RKO (cell line): ENCODE measurements at places on chromosomes 3 and 15.

GRCh38 chr3:136194409-136195257, 1.5 kb downstream of the MSL2 start:
- DNase-seq, result peak; percentile 41

- DNase-seq, result no peak
These were observed 487.5 kb upstream of the WNT5A start for GRCh38 chr3:55974421-55975165.

DNA sequence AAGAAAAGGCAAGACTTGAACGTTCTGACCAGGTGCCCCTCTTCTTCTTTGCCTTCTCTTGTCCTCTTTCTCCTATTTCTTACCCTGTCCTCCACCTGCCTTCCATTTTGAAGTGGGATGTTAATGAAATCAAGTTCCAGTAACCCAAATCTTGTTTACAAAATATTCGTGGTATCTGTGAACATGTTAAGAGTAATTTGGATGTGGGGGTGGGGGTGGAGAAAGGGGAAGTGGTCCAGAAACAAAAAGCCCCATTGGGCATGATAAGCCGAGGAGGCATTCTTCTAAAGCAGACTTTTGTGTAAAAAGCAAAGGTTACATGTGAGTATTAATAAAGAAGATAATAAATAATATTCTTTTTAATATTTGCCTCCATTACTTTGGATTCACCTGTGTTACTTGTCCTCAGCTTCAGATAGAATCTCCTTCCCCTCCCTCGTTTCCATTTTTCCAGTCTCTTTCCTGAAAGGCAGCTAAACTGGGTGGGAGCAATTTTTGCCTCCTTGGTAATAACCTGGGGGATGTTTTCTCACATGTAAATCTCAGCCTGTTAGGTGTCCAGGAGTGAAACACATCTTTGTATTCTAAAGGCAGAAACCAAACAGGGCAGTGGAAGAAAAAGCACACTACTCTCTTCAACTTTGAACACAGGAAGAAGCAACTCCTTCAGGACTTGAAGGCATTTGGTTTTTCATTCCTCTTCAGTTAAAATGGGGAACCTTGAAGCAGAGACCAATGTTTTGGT, 3.2 kb downstream of the CHST2 start:
- no peak for DNase-seq

GRCh38 chr3:134340362-134340981, 33.8 kb downstream of the AMOTL2 start:
- DNase-seq, result no peak

- DNase-seq, result no peak
These were observed 5.2 kb upstream of the SNX4 start for GRCh38 chr3:125525153-125525552.

DNA sequence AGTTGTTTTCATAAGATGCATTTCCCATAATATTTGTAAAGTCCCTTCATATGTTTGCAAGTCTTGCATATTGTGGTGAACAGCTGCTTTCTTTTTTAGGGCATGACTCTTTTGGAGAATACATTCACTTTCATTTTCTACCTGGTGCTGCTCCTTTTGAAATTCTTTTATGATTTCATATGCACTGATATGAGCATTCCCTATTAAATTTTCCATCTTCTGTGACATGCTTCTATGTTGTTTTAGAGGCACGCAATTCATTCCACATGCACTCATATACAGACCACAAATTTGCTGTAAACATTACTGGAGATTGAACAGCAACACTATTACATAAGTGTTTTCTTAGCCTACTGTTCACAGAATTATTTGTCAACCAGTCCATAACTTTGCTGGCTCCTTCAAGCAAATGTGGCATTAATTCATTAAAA, 92.8 kb upstream of the TNFSF10 start:
- DNase-seq, result no peak

DNA sequence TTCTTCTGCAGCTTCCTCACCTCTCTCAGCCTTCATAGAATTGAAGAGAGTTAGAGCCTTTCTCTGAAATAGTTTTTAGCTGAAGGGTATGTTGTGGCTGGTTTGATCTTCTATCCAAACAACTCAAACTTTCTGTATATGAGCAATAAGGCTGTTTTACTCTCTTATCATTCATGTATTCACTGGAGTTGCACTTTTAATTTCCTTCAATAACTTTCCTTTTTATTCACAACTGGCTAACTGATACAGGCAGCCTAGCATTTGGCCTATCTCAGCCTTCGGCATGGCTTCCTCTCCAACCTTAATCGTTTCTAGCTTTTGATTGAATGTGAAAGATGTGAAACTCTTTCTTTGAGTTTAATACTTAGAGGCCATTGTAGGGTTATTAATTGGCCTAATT, 109.3 kb downstream of the GTPBP8 start:
- no peak for DNase-seq

DNA sequence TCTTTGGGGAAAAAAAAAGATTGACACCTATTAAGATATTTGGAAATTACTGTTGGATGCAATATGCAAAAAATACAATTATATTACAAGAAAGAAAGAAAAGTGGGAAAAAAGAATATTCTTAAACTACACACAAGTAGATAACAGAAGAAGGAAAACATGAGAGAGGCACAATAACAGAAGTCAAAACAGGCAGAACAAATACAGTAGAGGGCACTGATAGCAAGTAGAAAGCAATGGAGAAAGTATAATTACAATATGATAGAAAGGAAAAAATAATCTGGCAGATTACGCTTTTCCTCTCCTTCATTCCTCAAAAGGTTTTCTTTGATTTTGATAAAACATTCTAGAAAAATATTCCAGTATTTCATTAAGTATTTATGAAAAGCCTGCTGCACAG, 72.1 kb downstream of the ADAM10 start:
- DNase-seq, result no peak

- no peak for DNase-seq
These were observed 79.2 kb downstream of the TMEM108 start for GRCh38 chr3:133117342-133117741.

- DNase-seq, result no peak
These were observed 74.2 kb upstream of the BHLHE40 start for GRCh38 chr3:4904811-4905695.

- no peak for DNase-seq
These were observed 39.1 kb downstream of the MYO9A start for GRCh38 chr15:72078887-72079286.

- DNase-seq, result no peak
These were observed 20.4 kb downstream of the UACA start for GRCh38 chr15:70742928-70743327.

- DNase-seq, result no peak
These were observed 78.1 kb upstream of the AKAP13 start for GRCh38 chr15:85302271-85302670.

- DNase-seq, result no peak
These were observed 1020.3 kb upstream of the CADM2 start for GRCh38 chr3:83938491-83938890.

- DNase-seq, result no peak
These were observed 22.2 kb downstream of the TRA2B start for GRCh38 chr3:185915642-185916041.

GRCh38 chr3:109098079-109098644, 19.8 kb downstream of the MORC1 start:
- no peak for DNase-seq

DNA sequence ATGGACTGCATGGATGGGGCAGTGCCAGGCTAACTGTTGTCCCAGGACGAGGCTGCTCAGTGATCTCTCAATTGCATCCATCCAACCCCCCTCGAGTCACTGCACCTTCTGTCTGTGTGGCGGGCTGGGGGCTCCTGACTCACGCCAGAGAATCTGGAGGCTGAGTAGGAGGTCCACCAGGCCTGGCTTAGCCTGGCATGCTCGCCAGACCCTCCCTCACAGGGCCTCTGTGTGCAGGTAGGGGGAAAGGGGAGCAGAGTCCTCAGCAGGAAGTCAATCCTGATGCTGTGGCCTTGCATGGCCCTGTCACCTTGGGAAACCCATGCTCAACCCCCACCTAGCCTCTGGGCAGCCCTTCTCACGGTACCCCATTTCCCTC, 140.6 kb downstream of the NUP210 start:
- DNase-seq, result no peak

DNA sequence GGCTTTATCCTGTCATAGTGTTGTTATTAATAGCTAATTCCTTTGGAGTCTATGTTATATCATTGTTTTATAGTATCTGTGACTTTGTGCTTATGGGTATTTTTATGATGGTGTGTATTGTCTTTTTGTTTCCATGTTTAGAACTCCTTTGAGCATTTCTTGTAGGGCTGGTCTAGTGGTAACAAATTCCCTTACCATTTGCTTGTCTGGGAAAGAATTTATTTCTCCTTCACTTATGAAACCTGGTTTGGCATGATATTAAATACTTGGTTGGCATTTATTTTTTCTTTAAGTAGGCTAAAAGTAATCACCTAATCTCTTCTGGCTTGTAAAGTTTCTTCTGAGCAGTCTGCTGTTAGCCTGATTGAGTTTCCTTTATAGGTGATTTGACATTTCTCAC, 47.7 kb upstream of the ROBO1 start:
- DNase-seq, result no peak

- no peak for DNase-seq
These were observed 220.4 kb downstream of the OSBPL10 start for GRCh38 chr3:31760654-31761053.

DNA sequence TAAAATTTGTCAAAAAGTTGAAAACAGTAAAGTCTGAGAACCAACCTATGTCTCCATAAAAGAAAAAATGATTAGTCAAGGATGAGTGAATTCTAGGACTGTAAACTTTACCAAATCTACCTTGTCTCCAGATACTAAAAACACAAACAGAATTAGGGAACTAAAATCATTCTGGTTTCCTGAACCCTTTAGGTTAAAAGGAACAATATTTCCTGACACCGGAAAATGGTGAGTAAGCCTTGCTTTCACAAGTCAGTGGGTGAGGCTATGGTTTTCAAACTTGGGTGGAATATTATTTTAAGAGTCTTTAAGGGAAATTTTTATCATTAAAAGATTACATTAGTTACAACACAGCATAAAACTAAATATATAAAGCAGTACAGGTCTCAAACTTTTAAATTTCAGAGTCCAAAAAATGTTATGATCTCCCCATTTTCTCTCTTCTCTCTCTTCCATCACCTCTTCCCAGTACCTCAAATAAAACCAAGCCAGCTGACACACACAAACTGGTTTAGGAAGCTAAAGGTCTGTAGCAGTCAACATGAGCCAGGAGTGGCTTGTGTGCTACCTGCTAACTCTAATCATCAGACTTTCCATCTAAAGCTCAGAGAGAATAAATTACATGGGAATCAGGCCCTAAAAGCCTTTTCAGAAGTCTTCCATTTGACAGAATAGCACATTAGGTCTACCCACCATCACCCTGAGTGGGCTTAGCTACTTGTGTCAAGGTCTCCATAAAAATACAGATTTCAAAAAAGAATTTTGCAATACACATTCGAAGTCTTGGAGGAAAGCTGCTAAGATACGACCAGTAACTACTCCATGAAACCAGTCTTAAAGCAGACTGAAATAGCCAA, 2.2 kb downstream of the SLC12A6 start:
- no peak for DNase-seq

GRCh38 chr15:68783226-68784058, 37.3 kb downstream of the ANP32A start:
- no peak for DNase-seq

DNA sequence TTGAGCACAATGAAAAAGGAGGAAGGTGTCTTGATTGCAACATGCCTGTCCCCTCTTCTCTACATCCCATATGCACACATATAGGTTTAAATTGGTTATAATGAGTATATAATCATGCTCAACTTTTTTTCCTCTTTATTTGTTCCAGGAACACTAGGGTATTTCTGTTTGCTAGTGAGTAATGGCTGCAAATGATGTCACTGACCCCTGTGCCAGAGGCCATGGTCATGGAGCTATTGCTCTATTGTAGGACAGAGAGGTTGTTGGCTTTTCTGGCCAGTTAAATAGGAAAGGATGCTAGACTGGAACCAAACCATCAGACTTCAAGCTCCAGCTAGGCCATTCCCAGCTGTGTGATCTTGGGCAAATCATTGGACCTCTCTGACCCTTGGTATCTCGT, 9.6 kb downstream of the ARHGEF3 start:
- no peak for DNase-seq

GRCh38 chr3:72628065-72628464, 220.2 kb downstream of the SHQ1 start:
- no peak for DNase-seq

GRCh38 chr3:155554777-155555451, 190.0 kb downstream of the PLCH1 start:
- no peak for DNase-seq

GRCh38 chr3:28601291-28601690, 252.7 kb upstream of the AZI2 start:
- no peak for DNase-seq

GRCh38 chr3:82031596-82031995, 270.2 kb upstream of the GBE1 start:
- no peak for DNase-seq

DNA sequence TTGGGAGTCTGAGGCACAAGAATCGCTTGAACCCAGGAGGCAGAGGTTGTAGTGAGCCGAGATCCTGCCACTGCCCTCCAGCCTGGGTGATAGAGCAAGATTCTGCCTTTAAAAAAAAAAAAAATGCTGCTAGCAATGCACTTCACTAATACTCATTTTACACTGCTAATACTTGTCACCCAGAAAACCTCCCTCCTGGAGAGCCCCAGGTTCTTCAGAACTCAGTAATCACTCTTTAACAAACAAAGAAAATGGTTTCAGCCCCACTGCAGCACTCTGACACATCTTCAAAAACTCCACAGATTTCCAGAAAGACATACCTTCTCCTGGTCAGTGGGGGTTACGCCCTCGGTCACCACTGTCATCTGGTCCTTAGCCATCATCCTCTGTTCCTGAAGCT, 366.7 kb downstream of the SHQ1 start:
- DNase-seq, result no peak

DNA sequence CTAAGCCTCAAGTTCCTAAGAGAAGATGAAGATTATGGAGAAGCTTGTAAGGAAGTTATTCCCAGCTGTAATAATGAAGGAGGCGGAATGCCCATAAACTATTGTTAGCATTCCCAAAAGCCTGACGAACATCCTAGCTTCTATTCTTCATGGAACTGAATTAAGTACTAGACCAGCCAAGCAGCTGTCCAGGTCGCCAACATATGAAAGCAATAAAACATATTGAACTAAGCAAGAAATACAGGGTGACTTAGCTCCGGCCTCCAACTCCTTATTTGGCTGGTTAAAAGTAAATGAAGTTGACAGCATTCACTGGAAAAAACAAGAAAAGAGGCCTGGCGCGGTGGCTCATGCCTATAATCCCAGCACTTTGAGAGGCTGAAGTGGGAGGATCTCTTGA, 174.0 kb upstream of the TPM1 start:
- DNase-seq, result no peak

DNA sequence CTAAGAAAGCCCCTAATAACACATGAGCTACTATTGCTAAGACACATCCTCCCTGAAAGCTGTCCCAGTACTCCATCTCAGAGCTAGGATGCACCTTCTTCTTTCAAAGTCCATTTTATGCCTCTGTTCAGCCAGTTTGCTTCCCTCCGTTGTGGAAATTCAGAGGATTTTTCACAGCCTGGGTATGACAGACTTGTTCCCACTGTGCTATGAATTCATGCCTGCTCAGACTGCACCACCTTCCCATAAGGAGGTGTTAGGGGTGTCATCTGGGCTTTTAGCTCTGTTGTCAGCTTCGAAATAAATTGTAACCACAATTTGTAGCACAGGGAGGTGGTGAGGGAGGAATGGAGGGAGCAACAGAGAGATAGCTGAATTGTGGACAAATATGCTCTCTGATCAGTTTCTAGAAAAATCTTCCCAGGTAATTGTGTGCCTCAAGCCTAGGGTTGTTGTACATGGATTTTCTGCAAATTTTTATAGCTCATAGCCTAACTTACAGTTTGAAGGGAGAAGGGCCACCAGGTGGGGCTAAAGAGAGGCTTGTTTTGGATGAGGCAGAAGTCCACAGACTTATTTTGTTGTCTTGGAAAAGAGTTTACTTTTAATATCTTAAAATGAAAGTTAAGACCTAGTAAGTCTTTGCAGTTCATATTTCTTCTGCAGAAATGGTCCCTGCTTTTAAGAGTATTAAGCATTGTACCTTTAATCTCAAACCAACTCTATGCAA, 462.0 kb downstream of the PDCD6IP start:
- peak; percentile 50 for DNase-seq
